ENCODE measurements at places on chromosomes 16 and 17.

- no peak for DNase-seq
Measured at GRCh38 chr17:55303701-55304145, 39.0 kb downstream of the HLF start.

GRCh38 chr17:45307290-45308015 lies 9.4 kb downstream of the MAP3K14 start:
- DNase-seq: no peak

DNA sequence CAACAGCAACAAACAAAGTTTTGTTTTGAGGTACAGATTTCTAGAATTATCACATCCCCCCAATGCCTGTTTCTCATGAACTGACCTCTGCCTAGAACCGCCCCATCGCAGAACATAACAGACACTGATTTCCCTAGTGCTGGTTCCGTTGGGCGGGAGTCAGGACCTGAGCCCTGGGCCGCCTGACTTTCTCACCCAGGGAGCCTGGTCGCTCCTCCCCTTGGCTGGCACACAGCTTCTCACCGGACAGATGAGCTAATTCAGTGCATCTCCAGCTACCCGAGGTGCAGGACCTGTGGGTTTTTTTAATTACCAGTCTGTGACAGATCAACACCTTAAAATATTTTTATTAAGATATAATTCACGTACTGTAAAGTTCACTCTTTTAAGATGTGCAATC lies 20.1 kb upstream of the RPL38 start:
- no peak for DNase-seq

- DNase-seq: no peak
Measured at GRCh38 chr16:386641-387156, 4.9 kb upstream of the PGAP6 start.

GRCh38 chr16:37511-37910 lies 15.9 kb downstream of the POLR3K start:
- no peak for DNase-seq

DNA sequence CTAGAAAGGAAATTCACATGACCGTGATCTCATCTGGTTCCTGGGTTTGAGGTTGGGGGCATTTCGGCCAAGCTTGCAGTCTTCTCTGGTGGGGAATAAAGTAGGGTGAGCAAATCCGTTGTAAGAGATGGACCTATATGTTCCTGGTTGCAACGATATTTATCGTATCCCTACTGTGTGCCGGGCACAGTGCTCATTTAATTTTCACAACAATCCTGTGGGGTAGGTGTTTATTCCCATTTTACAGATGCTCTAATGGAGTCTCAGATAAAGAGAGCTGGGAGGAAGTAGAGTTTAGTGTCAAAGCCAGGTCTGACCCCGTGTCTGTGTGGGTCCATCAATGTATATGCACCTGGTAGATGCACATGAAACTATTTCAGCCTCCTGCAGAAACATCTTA lies 9.4 kb downstream of the CMIP start:
- no peak for DNase-seq

DNA sequence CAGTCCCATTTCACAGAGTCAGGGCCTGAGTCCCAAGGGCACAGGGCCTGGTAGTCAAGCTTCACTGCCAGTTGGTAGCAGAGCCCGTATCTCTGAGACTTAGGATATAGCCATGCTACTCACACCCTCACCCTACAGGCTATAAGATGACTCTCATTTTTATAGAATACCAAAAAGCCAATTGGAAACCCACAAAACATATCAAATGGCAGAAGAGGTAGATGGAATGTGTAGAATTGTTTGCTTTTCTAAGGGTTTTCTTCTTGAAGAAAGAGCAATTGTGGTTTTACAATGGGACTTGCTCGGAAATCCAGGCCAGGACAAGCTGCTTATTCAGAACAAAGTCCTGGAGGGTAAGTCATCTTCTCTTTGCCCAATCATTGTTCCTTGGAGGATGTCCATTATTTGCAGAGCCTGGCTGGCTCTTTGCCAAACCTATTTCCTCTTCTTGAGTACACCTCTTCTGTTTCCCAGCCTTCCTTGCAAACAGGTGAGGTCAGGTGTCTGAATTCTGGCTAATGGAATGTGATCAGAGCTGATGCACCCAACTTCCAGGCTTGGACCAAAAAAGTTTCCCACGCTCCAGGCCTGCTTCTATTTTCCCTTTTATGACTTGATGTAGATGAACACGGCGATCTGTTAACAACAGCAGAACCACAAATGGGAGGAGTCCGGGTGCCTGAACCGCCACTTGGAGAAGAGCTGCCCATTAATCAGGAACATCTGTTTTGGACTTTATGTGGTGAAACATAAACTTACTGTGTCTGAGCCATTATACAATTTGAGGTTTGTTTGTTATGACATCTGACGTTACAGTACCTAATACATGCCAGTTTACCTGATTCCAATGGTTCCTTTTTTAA lies 16.9 kb upstream of the CCL22 start:
- DNase-seq: no peak

- DNase-seq: peak; percentile 26
Measured at GRCh38 chr16:10871157-10871991, 5.6 kb upstream of the CIITA start.

DNA sequence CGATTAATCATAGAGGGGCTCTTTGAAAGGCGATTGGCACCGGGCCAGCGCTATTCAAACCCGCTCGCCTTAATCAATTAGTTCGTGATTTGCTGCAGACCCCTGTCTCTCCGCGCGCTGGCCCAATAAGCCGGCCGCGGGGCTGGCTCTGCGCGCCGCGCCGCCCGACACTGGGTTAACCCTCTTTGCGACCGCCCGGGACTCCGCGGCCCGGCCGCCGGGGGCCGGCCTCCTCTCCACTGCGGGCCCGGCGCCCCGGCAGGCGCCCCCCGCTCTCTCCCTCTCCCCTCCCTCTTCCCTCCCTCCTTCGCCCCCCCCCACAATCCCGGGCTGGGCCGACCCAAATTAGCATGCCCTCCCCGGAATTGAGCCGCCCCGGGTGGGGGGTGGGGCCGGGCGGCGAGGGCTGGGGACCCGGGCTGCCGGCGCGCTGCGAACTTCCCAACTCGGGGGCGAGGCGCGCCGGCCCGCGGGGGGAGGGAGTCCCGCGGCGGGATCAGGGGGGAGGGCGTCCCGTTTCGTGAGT lies 428 bp upstream of the SALL1 start:
- DNase-seq: no peak

DNA sequence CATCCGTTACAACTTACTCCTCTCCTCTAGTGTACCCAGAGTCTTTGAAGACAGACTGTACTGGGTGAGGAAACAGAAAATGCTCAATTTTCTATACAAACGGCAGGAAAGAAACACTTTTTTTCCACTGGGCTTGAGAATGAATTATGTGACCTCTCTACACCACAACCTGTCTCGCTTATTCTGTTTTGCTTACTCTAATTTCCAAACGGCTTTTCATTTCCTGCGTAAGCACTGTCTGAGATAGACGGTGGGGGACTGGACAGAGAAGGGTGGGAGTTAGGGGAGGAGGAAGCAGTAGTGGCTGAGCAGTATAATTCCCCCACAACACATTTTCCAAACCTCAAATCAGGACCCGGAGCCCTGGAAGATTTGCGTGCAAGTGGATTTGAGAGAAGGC lies 191.4 kb upstream of the SDK2 start:
- DNase-seq: no peak

- DNase-seq: no peak
Measured at GRCh38 chr16:13999895-14000425, 71.2 kb upstream of the MRTFB start.

GRCh38 chr16:65875381-65876055 lies 491.0 kb upstream of the CDH5 start:
- DNase-seq: no peak

DNA sequence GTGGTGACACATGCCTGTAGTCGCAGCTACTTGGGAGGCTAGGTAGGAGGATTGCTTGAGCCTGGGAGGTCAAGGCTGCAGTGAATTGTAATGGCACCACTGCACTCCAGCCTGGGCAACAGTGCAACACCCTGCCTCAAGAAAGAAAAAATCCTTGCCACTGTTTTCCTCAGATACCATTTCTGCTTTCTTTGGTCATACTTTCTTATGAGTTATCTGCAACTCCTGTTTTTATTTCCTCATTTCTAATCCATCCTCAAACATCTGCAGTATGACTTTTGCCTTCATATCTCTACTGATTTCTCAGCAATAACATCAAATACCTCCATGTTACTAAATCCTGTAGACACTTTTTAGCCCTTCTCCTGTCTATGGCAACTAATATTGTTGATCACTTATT lies 3.1 kb upstream of the AP2B1 start:
- no peak for DNase-seq

- no peak for DNase-seq
Measured at GRCh38 chr17:72145962-72146361, 25.1 kb downstream of the SOX9 start.

DNA sequence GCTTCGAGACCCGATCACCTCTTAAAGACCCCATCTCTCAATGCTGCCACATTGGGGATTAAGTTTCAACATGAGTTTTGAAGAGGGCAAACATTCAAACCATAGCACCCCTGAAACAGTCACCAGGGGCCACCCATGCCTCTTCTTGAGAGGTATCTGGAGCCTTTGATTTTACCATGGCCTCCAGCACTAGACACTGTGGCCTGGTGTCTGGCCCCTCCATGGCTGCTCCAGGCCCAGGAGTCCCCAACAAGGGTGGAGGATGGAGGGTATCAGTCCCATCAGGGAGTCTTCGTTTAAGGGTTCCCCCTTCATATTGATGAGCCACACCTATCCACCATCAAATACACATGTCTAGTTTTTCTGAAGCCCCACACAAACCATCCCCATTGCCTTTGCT lies 66.5 kb upstream of the CDH5 start:
- DNase-seq: no peak

DNA sequence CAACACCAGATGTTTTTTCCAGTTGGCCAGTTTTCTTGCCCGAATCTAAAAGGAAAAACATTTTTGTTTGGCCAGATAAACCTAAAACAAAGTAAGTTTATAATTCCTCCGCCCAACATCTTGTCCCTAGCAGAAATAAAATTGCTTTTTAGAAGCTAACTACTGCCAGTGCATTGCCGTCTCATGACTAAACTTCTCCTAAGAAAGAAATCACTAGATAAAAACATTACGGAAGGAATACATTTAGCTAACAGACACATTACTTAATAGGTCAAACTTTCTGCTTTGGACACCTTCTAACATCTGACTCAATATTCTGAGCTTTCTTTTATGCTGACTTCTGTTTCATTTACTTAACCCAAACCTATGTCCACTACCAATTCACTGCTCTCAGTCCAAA lies 36.2 kb downstream of the FBXL20 start:
- DNase-seq: no peak

- no peak for DNase-seq
Measured at GRCh38 chr17:34609210-34609609, 29.8 kb downstream of the TMEM132E start.

- DNase-seq: no peak
Measured at GRCh38 chr16:68627951-68628425, 17.1 kb upstream of the CDH3 start.

GRCh38 chr17:36627101-36627500 lies 25.7 kb downstream of the MRM1 start:
- no peak for DNase-seq

DNA sequence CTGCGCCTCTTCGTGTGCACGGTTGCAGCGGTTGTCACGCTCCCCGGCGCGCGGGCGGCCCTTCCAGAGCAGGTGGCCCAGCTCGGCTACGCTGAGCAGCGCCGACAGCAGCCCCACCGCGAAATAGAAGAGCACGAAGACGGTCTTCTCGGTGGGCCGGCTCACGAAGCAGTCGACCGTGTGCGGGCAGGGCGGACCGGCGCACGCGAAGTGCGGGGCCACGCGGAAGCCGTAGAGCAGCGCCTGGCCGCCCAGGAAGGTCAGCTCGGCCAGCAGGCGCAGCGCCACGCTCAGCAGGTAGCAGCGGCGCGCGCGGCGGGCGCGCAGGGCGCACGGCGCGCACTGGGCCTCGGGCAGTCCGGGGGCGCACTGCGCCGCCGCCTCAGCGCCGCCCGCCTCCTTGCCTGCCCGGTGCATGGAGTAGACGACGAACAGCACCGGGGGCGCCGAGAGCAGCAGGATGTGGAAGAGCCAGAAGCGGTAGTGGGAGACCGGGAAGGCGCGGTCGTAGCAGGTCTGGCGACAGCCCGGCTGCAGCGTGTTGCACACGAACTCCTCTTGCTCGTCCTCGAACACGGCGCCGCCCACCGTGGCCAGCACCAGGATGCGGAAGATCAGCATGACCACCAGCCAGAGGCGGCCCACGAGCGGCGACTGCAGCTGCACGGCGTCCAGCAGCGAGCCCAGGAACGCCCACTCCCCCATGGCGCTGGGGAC lies 1.3 kb downstream of the GJD3 start:
- DNase-seq: peak; percentile 46

GRCh38 chr17:75468779-75469373 lies 12.4 kb downstream of the TMEM94 start:
- DNase-seq: no peak

DNA sequence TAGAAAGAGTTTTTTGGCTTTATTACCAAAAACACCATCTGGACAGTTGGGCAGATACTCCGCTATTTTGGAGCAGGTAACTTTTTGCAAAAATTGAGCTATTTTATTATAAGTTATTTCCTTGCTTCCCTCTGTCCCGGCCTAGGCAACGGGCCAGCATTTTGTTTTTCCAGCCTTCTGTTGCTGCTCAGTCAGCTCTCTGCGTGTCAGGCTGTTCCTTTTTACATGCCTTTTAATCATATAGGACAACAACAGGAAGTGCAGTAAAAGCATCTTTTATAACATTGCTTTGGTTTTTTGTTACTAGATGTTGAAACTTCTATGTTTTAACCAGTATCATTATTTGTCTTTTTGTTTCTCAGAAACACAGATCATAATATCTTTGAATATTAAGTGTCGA lies 30.4 kb downstream of the PPM1D start:
- DNase-seq: no peak

DNA sequence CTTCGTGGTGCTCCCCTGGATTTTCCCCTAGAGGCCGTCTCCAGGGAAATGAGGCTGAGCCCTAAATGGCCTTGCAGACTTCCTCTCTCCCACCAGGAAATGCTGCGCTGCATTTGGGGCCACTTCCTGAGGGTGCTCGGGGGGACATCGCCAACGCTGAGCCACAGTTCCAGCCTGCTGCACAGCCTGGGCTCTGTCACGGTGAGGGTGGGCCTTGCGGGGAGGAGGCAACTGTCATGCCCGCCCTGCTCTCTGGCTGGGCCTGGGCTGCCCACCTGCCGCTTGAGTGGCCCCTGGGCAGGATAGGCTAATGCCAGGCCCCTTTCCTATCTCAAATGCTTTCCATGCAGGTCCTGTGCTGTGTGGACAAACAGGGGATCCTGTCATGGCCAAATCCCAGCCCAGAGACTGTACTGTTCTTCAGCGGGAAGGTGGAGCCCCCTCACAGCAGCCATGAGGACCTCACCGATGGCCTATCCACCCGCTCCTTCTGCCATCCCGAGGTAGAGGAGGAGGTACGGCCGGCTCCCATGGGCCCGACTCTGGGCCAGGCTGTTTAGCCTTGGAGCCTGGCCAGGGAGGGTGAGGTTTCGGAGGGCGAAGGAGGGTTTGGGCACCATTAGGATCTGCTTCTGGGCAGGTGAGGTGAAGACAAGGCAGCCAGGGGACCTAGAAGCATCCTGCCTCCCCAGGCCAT lies 24.2 kb downstream of the CASKIN2 start:
- DNase-seq: no peak

- DNase-seq: no peak
Measured at GRCh38 chr16:11535494-11535893, 51.2 kb downstream of the LITAF start.

- no peak for DNase-seq
Measured at GRCh38 chr16:79422064-79422463, 178.5 kb downstream of the MAF start.

Measured in stimulated activated CD4-positive, alpha-beta T cell treated with anti-CD3 and anti-CD28 coated beads, Interleukin-4, amount 100 ng/mL, for 1 hour (primary cell).